ENCODE measurements at places on chromosomes 16 and 17.

DNA sequence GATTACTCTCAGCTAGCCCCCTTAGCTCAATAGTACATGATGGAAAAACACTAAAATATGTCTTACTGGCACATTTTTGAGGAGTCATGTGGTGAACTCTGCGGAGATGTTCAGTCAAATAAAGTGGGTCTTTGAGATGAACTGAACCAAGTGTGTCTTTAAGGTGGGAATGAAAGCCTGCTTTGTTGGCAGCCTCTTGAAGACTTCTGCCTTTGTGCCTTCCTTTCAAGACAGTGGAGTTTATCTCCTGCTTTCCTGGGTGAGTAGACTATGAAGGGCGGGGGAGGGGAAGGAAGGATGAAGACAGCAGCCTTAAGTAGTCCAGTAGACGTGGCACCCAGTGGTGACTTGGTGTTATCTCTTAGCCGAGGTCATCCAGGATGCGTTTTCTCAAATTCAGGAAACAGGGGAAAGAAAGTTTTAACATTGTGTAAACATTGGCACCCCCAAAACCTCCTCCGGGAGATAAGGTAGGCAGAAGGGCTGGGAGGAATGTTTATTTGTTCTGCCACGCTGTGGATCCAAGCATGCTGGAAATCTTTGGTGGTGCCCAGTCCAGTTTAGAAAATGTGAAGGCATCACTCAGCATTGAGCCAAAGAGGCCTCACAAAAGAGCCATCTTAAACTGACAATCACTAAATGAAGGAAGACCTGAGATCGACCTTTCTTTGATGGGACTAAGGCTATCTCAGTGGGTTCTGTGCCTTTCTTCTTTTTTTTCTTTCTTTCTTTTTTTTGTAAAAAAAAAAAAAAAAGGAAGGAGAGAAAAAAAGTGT is 220.6 kb downstream of the FTO start:
- DNase-seq: no peak

GRCh38 chr17:8153031-8153451 is 837 bp upstream of the PER1 start:
- DNase-seq: no peak

- DNase-seq: no peak
Observed at GRCh38 chr16:87434146-87434667, 42.1 kb downstream of the MAP1LC3B start.

DNA sequence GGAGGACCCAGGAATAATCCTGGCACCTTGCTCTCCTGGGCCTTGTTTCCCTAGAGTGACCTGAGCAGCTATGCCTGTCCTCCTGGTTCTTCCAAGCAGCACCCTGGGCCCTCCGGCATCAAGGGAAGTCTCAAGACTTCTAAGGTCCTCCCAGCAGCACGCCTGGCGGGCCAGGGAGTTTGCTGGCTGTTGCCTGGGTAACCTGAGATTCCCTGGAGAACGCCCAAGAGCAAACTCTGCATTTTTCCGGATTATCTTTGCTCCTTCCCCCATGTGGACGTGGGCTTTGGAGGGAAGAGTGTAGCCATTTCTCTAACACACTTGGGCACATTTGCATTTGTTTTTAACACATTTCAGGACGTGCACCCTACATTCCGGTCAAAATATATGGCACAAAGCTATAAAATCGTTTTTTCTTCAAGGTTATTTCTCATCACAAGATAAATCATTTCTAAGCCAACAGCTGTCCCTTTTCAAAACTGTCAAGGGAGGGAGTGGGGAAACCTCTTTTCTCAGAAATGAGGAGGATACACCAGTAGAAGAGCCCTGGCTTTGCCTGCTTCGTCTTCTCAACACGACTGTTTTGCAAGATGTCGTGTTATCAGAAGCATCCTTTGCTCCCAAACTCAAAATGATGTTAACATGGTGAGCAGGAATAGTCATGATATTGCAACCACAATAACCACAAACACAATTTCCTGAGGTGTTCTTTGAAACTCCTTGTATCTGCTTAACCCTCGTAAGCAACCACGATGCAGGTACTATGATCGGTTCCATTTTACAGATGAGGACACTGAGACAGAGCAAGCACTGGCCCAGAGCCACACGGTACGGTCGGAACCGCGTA is 116.5 kb downstream of the ADCY9 start:
- DNase-seq: no peak

DNA sequence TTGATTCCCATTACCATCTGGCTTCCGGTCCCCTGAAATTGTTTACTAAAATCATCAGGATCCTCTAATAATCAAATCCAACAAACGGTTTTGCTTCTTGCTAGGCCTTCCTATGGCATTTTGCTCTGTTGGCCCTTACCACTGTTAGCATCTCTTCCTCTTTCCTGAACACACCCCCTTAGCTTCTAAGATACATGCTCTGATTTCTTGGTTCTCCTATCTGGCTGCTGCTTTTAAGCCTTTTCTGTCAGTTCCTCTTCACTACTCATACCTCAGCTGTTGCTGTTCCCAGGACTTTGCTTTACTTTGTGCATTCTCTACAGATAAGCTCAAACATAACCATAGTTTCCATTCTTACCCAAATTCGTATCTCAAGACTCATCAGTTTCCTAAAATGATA is 11.4 kb downstream of the CAPNS2 start:
- peak; percentile 63 for DNase-seq

All from inflammatory macrophage treated with lipopolysaccharide for 4 hours (primary cell).